ENCODE measurements at places on chromosomes 4 and X. TPM values are rescaled to one million over a fixed set of nuclear protein-coding genes. Genes with fewer than 3 reads are reported as not detected.

DNA sequence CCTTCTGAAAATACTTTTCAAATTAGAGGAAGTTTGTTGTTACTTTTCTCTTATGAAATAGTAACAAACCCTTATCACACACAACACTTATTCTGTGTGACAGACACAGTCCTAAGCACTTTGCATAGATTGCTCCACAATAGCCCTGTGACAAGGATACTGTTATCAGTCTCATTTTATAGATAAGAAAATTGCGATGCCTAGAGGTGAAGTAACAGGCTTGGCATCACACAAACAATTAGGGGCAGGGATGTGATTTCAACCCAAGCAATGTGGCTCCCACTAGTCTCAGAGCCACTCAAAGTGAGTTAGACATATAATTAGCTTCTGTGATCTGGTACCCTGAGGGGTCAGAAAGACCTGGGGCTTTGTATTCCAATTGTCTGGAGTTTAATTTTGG, 339.9 kb downstream of the FBXO8 start:
- no peak overlapping the region for H3K27ac ChIP-seq
- H3K4me1 ChIP-seq: no peaks in the 10 kb centered on the region
- H3K4me3 ChIP-seq: no peak overlapping the region
- H3K36me3 ChIP-seq: no peaks in the 10 kb centered on the region

GRCh38 chr4:102451266-102451665, 49.9 kb upstream of the NFKB1 start:
- H3K27ac ChIP-seq: no peak overlapping the region
- no peaks in the 10 kb centered on the region for H3K27me3 ChIP-seq
- no peaks in the 10 kb centered on the region for H3K4me1 ChIP-seq
- DNase-seq: no peak
- H3K4me3 ChIP-seq: no peak overlapping the region

GRCh38 chrX:20212486-20213089, 54.1 kb downstream of the RPS6KA3 start:
- H3K36me3 ChIP-seq: peaks cover 4% of the 10 kb centered on the region
- no peak overlapping the region for H3K27ac ChIP-seq
- H3K27me3 ChIP-seq: no peaks in the 10 kb centered on the region
- H3K4me1 ChIP-seq: no peaks in the 10 kb centered on the region
- no peak overlapping the region for H3K4me3 ChIP-seq
- DNase-seq: no peak

- no peaks in the 10 kb centered on the region for H3K4me1 ChIP-seq
- no peaks in the 10 kb centered on the region for H3K36me3 ChIP-seq
- DNase-seq: no peak
- no peak overlapping the region for H3K27ac ChIP-seq
These were observed 183.5 kb downstream of the PCDH7 start for GRCh38 chr4:30903502-30904214.

DNA sequence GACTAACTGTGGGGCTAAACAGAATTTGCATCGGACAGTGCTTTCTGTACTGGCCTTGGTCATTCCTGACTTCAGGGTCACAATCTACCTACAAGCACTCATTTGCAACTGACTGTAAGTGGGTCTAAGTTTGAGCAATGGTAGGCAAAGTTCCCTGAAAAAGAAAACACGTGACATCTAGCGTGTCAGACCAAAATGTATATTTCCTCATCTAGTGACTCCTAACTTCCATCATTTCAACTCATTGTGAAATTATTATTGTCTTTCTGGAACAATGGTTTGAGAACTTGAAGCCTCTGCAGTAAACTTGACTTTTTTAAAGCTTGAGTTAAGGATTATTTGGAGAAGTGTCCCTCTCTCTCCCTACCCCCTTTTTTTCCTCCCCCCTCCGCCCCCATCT, 113.6 kb downstream of the MID1 start:
- H3K27ac ChIP-seq: no peak overlapping the region
- H3K4me3 ChIP-seq: no peak overlapping the region
- no peaks in the 10 kb centered on the region for H3K27me3 ChIP-seq
- H3K36me3 ChIP-seq: no peaks in the 10 kb centered on the region
- no peak for DNase-seq

DNA sequence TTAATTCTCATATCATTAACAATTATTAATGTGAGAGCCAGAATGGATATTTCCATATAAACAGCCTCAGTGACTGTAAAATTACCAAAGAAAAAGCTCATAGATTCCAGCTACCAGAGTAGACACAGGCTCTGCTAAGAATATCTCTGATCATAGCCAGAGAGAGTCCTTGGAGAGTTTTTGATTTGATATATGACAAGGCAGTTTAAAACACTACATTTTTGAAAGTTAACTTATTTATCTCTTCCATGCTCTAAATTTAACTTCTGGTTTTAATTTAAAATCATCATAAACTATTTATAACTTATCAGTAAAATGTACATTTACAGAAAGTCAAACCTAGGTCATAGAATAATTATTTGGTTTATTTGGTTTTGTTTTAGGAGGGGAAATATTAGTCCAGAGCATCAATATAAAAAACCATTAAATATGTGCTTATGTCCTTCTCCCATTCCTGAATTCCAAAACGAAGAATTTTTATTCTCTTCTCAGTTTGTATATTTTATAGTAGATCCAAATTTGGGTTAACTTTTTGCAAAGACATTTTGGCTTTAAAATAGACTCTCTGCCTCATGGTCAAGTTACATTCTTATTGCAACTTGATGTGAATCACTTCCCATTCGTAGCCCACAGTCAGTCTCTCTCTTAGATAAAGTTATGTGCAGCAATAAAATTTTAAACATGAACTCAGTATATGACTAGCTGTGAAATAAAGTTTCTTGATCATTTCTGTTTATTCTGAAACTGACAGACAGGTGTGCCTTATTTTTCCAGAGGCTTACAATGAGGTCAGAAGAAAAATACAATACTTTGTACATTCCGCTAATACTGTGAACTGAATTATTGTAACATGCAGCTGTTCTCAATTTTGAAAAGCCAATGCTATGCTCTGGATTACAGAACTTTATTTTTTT, 267.1 kb downstream of the PAPSS1 start:
- no peak overlapping the region for H3K4me3 ChIP-seq
- DNase-seq: no peak
- no peaks in the 10 kb centered on the region for H3K36me3 ChIP-seq
- no peaks in the 10 kb centered on the region for H3K27me3 ChIP-seq
- no peak overlapping the region for H3K27ac ChIP-seq

GRCh38 chrX:68918202-68918601, 89.4 kb downstream of the EFNB1 start:
- no peak overlapping the region for H3K27ac ChIP-seq
- no peak for DNase-seq
- no peak overlapping the region for H3K4me3 ChIP-seq
- no peaks in the 10 kb centered on the region for H3K4me1 ChIP-seq
- peaks cover 3% of the 10 kb centered on the region for H3K27me3 ChIP-seq

GRCh38 chr4:70603856-70604255, 11.8 kb downstream of the AMBN start:
- H3K4me1 ChIP-seq: peaks cover 3% of the 10 kb centered on the region
- H3K36me3 ChIP-seq: no peaks in the 10 kb centered on the region
- DNase-seq: no peak
- no peak overlapping the region for H3K27ac ChIP-seq
- no peak overlapping the region for H3K4me3 ChIP-seq

DNA sequence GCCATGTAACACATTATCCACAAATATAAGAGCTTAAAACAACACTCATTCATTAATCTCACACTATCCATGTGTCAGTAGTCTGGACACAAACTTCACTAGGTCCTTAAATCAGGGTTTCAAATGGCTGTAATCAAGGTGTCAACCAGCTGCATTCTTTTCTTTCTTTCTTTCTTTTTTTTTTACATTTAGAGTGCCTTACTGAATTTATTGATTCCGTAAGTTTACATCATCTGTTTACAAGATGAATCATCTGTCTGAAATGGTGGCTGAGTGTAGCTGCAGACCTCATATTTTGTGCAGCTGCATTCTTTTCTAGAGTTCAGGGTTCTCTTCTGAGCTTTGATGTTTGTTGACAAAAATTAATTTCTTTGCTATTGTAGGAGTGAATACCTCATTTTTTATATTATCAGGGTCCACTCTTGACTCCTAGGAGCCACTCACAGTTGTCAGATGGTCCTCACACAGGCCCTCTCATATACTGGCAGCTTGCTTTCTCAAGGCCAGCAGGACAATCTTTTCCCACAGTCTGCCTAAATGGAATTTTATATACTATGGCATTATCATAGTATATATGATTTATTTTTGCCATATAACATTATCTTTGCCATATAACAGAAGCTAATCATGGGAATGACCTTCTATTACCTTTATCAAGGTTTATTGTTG, 37.8 kb downstream of the SPOCK3 start:
- H3K4me1 ChIP-seq: no peaks in the 10 kb centered on the region
- no peak overlapping the region for H3K4me3 ChIP-seq
- DNase-seq: no peak
- no peaks in the 10 kb centered on the region for H3K36me3 ChIP-seq
- no peak overlapping the region for H3K27ac ChIP-seq

GRCh38 chr4:15848191-15848842, 70.2 kb downstream of the CD38 start:
- H3K27me3 ChIP-seq: no peaks in the 10 kb centered on the region
- no peaks in the 10 kb centered on the region for H3K4me1 ChIP-seq
- no peak overlapping the region for H3K4me3 ChIP-seq
- DNase-seq: no peak
- no peak overlapping the region for H3K27ac ChIP-seq

- no peaks in the 10 kb centered on the region for H3K36me3 ChIP-seq
- peaks cover 19% of the 10 kb centered on the region for H3K27me3 ChIP-seq
- H3K27ac ChIP-seq: no peak overlapping the region
- peaks cover 6% of the 10 kb centered on the region for H3K4me1 ChIP-seq
- DNase-seq: peak; percentile 30
These were observed 52.3 kb upstream of the PDLIM3 start for GRCh38 chr4:185587427-185588161.

- H3K36me3 ChIP-seq: no peaks in the 10 kb centered on the region
- no peak for DNase-seq
- no peaks in the 10 kb centered on the region for H3K4me1 ChIP-seq
These were observed 6.0 kb downstream of the HPSE start for GRCh38 chr4:83328521-83329187.

DNA sequence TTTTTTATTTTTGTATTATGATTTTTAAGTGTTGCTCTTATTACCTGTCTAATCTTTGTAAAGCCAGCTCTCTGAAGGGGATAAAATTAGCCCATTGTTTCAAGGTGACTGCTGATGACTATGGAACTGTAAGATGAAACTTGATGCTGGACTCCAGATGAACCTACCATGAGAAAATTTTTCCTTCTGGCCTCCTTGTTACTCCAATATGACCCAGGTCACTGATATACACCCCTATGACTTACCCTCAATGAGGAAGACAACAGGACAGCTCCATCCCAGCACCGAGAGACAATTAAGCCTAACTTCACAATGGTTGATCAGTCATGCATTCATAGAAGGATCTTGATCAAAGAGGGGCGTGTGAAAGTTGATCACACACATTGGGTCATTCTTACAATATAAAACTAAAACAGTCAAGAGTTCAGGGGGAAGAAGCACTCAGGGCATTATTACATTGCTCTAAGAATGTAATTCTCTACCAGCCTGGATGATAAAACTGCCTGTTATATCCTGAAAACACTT, 230.8 kb upstream of the AGTR2 start:
- H3K27me3 ChIP-seq: no peaks in the 10 kb centered on the region
- no peak overlapping the region for H3K27ac ChIP-seq
- no peaks in the 10 kb centered on the region for H3K36me3 ChIP-seq
- no peak overlapping the region for H3K4me3 ChIP-seq
- no peak for DNase-seq
- no peaks in the 10 kb centered on the region for H3K4me1 ChIP-seq

DNA sequence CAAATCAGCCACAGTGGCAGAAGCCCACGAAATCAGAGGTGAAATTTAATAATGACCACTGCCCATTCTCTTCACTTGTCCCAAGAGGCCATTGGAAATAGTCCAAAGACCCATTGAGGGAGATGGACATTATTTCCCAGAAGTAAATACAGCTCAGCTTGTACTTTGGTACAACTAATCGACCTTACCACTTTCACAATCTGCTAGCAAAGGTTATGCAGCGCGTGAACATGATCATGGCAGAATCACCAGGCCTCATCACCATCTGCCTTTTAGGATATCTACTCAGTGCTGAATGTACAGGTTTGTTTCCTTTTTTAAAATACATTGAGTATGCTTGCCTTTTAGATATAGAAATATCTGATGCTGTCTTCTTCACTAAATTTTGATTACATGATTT, at the start of gene F9:
Gene F9 (plus strand): TSS at position 190 of the 400 bp plus-strand sequence. CDS start 26 bp downstream, at position 216.
- no peak for DNase-seq
- H3K4me1 ChIP-seq: no peaks in the 10 kb centered on the region
- no peaks in the 10 kb centered on the region for H3K36me3 ChIP-seq
- no peak within 1 kb of the TSS for H3K27ac ChIP-seq
- H3K27me3 ChIP-seq: no peaks in the 10 kb centered on the region
- H3K4me3 ChIP-seq: no peak within 1 kb of the TSS

- no peak overlapping the region for H3K27ac ChIP-seq
- no peaks in the 10 kb centered on the region for H3K27me3 ChIP-seq
- H3K4me3 ChIP-seq: no peak overlapping the region
- no peaks in the 10 kb centered on the region for H3K4me1 ChIP-seq
These were observed 579.2 kb downstream of the BCOR start for GRCh38 chrX:39518476-39519029.

DNA sequence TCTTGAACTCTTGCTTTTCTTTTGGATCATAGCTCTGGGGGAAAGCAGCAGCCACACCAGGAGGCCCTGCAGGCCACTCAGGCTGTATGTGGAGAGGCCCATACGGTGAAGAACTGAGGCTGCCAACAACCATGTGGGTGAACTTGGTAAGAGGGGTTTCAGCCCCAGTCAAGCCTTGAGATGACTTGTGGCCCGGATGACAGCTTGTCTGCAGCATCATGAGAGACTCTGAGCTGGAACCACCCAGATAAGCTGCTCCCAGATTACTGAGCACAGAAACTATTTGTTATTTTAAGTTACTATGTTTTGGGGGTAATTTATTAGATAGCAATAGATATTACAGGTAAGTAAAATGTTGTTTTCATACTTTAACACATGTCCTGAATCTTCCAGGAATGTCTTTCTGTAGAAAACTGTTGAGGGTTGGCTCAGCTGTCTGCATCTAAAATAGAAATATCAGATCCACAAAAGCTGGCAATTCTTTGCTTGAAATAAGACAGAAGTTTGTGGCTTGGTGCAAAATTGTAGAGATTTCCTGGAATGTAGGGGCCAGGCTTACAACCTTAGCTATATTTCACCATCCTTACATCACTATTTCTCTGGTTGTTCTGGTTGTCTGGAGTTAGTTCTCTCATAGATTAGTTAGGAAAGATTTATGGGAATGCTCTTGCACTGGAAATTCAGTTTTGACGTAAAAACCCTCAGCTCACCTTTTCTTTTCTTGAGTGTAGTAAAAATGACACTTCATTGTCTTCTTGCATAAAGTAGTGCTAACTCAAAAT, 272.1 kb downstream of the RAPGEF2 start:
- no peaks in the 10 kb centered on the region for H3K36me3 ChIP-seq
- H3K27ac ChIP-seq: no peak overlapping the region
- no peaks in the 10 kb centered on the region for H3K27me3 ChIP-seq
- DNase-seq: no peak
- H3K4me1 ChIP-seq: no peaks in the 10 kb centered on the region

The CYBB gene
- 41.7 TPM for total RNA-seq

The NOX1 gene
- 0.33 TPM for total RNA-seq

The CHRNA9 gene
- total RNA-seq: 0.99 TPM

The UXT gene
- total RNA-seq: 199 TPM

The KLHL5 gene
- total RNA-seq: 16.0 TPM

The GAGE13 gene
- total RNA-seq: not detected

The GAGE1 gene
- not detected for total RNA-seq
